ENCODE measurements at places on chromosomes 1 and 21. TPM values are rescaled to one million over a fixed set of nuclear protein-coding genes. Genes with fewer than 3 reads are reported as not detected.

LORICRIN gene
- total RNA-seq: not detected

UBE2J2 gene
- 45.9 TPM for total RNA-seq

S100A14 gene
- total RNA-seq: not detected

KCNJ9 gene
- not detected for total RNA-seq

SLC37A1 gene
- 0.74 TPM for total RNA-seq

ANGPTL1 gene
- 0.34 TPM for total RNA-seq
